Stimulated activated CD4-positive, alpha-beta T cell treated with anti-CD3 and anti-CD28 coated beads, Interleukin-4, amount 100 ng/mL, for 1 hour (primary cell): ENCODE measurements at places on chromosomes 11 and 22.
A peak's percentile ranks its signal among the peaks of the same experiment; 100 is the strongest.

DNA sequence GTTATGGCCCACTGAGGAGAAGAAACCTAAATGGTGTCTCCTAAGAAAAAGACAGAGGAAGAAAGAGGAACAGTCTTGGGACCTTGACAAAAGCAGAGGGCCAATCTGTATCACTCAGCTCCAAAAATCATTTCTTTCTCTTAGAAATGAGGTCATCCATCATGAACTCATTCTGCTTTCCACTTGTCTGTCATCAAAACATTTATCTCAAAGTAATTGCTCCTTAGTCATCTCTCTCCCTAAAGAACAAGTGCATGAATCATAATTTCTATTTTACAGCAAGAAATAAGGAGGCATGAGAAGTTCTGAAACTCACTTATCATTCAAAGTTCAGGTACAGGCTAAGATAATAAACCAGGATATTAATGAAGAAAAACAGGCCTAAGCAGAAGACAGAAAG is 375.6 kb downstream of the KCNA4 start:
- DNase-seq, result no peak

GRCh38 chr11:102729849-102730815 is 5.4 kb upstream of the MMP8 start:
- no peak for DNase-seq

- DNase-seq, result no peak
Observed at GRCh38 chr11:125603207-125603606, 10.6 kb downstream of the STT3A start.

DNA sequence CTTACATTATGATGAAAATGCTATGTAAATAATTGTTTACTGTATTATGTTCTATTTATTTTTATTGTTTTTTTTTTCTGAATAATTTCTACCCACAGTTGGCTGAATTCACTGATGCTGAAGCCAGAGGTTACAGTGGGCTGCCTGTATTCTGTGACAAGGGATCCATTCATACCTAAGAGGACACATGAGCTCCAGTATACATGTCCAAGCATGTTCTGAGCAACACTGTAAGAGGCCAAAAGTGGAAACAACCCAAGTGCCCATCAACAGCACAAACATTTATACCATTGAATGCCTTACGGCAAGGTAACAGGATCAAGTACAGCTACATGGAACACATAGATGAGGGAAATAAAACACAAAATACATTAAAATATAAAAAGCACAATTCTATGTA is 1.4 kb upstream of the SRSF8 start:
- DNase-seq, result no peak

GRCh38 chr11:118997627-118998387 is at the start of gene CENATAC:
Gene CENATAC, plus strand, starts transcription at chr11:118998138. Its CDS starts 60 bp downstream, at chr11:118998198.
- DNase-seq, result peak; percentile 97

GRCh38 chr11:65412271-65413076 is 10.1 kb upstream of the NEAT1 start:
- DNase-seq, result no peak

DNA sequence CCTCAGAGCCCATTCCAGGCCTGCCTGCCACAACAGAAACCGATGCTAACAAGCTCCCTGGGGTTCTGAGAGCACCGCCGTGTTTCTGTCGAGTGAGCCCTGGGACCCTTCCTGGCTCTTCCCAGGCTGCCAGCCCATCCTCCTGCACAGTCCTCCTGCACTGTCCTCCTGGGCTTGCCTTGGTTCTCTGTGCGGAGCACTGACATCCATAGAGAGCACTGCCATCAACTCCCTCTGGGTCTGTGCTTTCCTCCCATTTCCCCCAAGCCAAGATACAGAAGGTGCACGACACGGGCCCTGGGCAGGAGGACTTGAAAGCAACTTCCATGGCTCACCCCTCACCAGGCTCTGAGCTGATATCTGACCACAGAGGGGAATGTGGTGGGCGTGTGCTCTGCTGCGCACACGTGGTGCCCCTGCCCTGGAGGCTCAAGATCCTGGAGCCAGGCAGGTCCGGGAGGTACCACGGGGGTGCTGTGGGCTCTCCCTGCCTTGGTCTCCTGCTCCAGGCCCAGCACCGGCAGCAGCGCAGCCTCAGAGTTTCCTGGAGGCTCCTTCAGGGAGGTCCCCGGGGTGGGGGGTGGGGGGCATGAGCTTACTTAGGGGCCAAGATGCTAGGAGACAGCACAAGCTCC is 304.2 kb downstream of the BRD1 start:
- no peak for DNase-seq

DNA sequence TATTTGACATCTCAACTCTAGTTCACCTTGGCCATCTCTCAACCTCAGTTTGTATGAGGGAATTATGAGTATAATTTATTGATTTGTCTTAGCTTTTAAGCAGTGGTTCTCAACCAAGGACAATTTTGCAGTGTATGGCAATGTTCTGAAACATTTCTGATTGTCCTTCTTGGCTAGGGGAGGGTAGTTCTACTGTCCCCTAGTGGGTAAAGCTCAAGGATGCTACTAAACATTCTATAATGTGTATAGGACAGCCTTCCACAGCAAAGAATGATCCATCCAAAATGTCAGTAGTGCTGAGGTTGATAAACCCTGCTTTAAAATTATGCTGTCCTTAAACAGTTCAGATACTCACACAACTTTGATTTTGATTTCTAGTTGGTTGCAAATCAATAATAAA is 78.1 kb upstream of the ALKBH3 start:
- DNase-seq, result no peak

GRCh38 chr11:124762624-124763155 is 600 bp upstream of the ESAM start:
- no peak for DNase-seq

- DNase-seq, result no peak
Observed at GRCh38 chr22:23529166-23530103, 50.7 kb downstream of the IGLL1 start.

GRCh38 chr11:44607987-44608386 is 42.5 kb downstream of the CD82 start:
- no peak for DNase-seq
